ENCODE measurements at places on chromosomes 5 and 9.

DNA sequence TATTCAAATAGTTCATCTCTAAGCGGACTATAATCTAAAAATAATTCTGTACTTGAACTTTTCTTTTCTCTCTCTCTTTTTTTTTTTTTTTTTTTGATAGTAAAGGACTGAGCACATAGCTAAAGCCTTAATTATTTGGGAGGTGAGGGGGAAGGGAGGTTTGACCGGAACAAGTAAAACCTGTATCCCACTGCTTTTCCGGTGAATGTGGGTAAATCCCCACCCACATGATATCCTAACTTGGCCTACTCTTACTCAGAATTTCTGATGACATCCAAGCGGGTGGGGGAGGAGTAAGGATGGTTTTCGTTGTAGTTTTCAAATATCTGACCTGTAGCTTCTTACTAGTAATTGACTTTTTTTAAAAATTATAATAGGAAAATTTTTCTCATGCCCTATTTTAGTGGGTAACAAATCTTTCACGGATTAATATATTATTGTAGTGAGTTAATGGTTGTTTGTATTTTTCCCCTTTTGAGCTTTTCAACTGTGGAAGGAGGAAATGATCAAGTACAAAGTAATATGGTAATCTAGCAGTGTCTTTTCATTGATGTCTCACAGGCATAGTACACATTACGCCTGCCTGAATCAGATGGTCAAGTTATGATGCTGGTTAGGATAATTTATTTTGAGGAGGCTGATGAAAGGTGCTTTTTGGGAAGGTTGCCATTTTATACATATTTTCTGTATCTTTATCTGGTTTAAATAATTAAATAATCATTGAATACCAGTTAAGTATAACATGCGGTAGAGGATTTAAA lies 2.2 kb upstream of the ELL2 start:
- no peak for DNase-seq

DNA sequence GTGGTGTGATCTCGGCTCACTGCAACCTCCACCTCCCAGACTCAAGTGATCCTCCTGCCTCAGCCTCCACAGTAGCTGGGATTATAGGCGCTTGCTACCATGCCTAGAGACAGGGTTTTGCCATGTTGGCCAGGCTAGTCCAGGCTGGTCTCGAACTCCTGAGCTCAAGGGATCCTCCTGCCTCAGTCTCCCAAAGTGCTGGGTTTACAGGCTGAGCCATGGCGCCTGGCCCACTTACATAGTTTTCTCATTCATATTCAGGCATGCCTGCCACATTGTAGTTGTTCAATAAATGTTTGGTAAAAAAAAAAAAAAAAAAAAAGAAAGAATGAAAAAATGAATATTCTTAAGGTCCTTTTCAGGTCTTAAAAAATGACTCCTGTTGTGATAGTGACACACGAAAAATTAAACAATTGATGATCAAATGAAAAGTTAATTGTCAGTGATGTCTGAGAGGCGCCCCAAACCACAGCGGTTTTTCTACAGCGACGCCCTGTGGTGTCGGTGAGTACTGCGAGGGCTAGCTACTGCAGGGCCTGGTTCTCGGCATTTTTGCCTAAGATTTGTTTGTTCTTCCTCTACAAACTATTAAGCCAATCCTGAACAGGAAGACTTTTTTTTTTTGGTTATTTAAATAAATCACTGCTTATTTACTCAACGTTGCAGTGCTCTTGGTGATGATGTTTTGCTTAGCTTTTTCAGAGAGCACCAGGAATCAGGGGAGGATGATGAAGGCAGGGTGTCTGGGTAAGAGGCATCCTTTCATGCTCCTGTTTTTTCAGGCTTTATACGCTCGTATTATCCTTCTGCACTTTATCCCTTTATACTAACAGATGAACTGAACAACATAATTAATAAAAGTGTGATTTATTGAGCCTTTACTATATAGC lies 67.0 kb upstream of the DPYSL3 start:
- peak; percentile 16 for DNase-seq

DNA sequence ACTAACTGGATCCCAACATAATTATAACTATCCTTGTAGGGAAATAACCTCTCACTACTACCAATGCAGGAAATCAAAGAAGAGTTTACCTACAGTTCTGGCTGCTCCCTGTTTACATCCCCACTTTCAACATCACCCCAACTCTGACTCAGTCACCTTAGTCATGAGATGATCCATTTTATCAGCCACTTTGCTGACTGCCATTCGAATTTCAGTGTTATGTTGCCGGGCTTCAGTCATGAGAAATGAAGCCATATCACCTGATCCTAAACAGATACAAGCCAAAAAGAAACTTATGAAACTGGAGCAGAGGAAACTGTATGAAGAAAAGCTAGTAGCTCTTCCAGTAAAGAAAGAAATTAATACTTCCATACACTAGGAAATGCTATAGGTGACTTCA lies 33.7 kb downstream of the SLC31A2 start:
- DNase-seq: no peak

DNA sequence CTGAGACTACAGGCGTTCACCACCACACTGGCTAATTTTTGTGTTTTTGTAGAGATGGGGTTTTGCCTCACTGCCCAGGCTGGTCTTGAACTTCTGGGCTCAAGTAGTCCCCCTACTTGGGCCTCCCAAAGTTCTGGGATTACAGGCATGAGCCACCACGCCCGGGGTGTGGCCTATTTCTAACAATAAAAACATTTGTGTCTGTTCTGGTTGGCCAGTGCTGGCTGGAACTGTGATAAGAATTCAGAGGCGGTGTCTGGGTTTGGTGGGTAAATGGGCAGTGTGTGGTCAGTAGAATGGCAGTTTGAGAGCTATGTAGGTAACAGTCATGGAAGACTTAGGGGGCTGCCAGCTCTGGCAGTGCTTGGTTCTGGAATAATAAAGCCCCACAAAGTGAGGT lies 46.9 kb upstream of the SYNPO start:
- no peak for DNase-seq

GRCh38 chr9:90419221-90419851 lies 223.3 kb downstream of the DIRAS2 start:
- no peak for DNase-seq

DNA sequence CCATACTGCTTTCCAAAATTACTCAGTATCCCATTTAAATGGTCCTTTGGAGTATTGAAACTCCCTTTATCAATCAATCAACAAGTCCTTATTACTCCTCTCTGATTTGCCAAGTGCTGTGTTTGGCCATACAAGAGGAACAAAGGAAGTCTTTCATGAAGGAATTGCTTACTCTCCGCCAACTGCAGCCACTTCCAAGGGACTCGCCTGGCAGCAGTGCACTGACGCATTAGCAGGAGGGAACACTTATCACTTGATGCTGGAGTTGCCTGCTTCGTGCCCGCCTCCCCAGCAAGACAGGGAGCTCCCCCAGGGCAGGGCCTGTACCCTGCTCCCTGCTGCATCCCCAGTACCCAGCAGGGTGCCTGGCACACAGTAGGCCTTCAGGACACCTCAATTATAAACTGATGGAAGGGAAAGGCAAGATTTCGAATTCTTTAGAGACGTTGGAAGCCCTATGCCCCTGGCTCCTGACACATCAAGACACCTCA lies 97.9 kb downstream of the CRB2 start:
- DNase-seq: peak; percentile 83

GRCh38 chr9:95605816-95606488 lies 89.2 kb upstream of the PTCH1 start:
- peak; percentile 70 for DNase-seq

GRCh38 chr5:97534166-97534565 lies 351.1 kb upstream of the RIOK2 start:
- DNase-seq: no peak

GRCh38 chr5:149639737-149640136 lies 58.4 kb downstream of the ARHGEF37 start:
- no peak for DNase-seq

DNA sequence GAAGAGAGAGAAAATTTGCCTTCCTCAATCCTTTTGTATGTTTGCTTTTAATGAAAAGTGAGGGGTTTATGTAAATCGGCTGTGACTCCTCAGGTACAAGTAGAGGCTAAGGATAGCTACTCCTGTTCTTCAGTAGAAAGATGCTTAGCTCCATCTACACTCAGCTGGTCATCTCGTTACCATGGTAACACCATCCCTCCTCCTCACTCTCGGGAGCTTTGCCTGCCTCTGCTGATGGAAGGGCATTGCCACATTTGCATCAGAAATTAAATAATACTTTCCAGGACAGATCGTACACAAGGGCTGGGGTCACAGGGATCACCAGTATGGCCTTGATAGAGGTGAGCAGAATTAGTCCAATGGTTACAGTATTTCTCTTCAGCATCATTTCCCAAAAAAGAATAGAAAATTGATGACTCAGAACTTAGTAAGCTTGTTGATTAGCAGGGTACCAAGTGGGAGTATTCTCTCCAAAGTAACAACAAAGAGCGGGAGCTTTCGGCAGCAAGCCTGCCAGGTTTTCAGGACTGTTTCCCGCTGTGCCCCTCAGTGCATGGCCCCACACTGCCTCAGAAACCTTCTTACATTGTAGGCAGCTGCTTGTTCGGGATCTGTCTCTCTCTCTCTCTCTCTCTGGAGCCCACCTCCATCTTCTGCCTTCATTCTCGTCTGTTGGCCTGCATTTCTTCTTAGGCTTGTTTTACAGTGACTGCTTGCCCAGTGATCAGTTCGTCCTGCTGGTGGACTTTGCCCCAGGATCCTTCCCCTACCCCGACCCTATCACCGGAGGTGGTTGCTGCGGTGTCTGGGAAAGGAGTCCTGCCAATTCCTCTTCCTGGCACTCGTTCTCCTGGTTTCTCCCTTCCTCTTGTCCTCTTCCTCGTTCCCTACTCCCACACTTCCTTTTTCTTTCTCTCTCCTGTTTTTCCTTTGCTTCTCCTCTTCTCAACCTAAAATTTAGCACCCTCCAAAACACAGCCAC lies 51.9 kb upstream of the SNAPC3 start:
- no peak for DNase-seq

DNA sequence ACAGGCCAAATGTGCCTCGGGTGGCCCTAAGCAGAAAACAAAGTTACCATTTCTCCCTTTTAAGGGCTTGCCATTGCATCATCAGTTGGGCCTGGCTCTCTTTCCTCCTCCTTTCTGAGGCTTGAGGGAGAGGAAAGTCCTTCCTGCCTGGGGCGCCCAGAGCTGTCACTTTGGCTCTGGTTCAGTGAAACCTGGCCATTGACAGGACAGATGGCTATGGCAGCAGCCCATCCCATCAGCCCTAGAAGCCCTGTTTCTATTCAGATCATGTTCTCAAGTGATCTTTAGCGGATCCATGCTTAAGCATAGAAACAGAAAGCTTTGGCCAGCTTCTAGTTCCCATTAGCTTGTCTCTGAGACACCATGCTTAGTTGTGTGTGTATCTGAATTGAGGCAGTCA lies 293.4 kb downstream of the YTHDC2 start:
- DNase-seq: peak; percentile 18

DNA sequence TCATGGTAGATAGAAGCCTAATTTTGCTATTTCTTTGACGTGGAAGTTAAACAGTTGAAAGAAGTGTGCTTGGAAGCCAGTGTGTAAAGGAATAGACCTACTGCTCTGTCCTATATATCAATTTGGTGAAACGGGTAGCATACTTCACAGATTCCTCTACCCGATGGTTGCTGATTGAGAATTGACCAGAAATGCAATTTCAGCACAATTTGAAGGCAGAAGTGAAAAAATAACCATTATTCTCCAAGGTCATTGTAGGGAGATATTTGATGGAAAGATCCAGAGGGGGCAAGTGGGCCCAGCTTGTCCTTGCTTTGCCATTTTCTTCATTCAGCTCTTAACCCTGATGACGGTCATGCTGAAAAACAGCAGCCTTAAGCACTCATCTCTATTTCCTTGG lies 15.3 kb downstream of the CDH12 start:
- no peak for DNase-seq

DNA sequence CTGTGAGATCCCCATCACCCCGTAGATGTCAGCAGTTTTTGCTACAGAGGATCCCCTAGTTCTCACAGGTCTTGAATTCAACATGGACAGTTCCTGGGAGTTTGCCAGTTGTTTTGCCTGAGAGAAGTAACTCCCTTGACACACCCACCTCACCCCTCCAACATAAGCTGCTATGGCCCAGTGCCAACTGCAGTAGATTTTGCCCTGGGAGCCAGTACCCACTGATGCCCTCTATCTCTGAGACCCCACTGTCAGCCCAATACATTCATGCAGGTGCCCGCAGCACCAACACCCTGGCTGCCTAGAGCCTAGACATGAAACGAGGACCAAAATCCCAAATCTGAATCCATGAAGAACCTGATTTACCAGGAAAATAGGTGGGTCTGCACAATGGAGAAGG lies 583.9 kb upstream of the CTNND2 start:
- DNase-seq: no peak

DNA sequence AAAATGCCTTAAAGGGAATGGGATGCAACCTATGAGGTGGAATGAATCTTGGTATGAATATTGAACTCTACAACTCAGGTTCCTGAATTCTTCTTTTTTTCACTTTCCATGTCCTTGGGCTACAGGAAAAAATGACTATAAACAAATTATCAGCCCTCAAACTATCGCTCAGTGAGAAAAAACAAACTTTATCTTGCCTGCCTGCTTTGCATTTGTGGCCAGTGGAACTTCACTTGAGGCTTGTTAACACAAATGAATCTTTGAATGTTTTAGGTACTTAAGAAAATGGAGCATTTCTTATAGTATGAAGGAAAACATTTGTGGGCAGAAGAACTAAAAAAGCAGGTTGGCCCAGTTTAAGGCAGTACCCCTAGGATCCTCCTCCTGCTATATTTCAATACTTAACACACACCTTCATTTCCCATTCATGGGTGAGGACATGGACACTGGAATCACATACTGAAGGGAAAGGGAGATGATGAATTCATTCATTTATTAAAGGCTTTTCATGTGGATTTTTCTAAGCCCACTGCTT lies 34.1 kb downstream of the ELOVL7 start:
- DNase-seq: no peak

DNA sequence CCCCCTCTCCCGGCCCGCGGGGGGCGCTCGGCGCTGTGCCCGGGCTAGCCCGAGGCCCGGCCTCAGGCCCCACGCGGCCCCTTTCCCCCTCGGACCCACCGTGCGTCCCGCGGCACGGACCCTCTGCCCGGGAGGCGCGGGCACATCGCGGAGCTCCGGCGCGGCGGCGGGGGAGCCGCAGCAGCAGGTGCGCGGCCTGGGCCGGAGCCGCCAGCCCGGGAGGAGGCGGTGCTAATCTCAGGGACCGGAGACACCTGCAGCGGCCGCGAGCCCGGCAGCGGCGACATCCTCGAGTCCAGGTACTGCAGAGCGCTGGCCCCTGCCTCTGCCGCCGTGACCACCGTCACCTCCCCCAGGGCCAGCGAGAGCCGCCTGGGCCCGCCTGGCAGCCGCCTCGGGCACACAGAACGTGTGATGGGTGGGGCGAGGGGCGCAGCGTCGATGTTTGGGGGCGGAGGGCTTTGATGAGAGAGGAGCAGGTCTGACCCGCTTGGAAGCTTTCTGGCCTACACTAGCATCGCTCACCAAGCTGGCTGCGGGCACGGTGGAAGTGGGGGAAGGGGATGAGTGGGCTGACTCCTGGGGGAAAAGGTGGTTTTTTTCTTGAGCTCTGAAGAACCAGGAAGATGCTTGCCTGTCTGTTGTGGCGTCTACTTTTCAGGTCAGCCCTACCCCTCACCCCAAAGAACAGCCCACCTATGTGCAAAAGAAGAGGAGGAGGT lies 524 bp downstream of the CYFIP2 start:
- no peak for DNase-seq
